ENCODE measurements at places on chromosomes 2 and 18.

DNA sequence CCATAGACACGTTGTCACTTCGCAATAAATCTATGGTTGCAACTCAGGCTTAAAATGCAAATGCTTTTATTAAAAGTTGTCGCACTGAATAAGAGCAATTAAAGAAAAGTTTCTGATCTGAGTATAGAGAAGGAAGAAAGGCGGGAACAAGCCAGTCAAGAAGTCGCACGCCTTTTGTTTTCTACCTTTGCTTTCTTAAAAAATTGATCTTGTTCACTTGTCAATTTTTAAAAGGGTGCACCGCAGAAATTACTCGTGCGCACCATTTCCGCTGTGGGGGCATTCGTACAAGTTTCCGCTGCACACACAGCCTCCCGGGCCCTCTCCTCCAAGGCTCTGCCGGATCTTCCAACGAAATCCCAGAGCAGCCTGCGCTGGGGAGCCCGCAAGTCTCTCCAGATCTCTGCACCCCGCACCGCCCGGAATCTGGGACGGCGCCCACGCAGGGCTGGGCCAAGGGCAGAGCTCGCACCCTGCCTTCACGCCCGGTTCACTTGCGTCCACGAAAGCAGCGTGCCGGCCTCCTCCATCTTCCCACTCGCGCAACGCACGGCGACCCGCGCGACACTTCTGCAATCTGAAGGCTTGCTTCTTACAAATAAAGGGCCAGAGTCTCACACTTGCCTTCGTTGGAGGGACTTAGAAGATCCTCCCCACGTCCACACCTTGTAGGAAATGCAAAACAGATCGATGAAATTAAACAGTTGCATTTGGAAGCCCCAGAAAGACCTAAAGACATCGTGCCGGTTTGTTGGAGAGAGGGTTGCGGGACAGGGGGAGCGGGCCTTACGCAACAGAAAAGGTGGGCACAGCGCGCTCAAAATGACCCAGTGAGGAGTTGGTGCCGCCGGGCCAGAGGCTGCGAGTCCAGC is 2.6 kb upstream of the SALL3 start:
- no peak for DNase-seq

- DNase-seq, result no peak
These were observed 25.4 kb upstream of the ATP5MC3 start for GRCh38 chr2:175206866-175207265.

DNA sequence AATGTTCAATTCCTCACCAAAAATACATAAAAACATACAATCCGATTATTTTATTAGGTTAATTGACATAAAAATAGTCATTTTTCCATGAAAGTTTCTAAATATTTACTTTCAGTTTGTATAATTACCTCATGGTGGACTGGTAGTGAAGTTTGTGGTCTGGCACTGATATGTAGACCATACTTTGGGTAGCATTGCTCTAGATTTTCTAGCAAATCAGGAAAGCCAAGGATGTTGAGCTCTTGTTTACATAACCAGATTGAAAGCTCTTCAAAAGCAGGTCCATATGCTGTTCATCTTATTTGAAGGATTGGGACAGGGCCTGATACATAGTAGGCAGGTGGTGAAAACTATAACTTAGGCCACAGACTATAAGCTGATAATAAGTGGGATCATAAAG is 61.8 kb downstream of the COMMD1 start:
- no peak for DNase-seq

- no peak for DNase-seq
These were observed 44.9 kb upstream of the YWHAQ start for GRCh38 chr2:9675415-9676351.

DNA sequence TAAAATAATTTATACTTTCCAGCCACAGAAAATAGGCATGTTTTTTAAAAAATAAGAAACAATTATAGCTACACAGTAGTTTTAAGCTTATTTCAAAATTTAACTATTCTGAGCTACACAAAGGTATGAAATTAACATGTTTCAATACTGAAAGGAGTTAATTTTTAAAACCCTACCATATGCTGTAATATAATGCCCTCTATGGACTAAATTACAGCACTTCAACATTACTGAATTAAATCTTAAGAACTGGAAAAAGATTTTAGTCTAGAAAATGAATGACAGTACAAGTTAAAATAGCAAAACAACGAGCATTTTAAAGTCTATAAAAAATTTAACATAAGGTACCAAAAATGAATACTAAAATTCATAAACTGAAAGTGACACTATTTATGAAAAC is 36.3 kb downstream of the RTN4 start:
- DNase-seq, result peak; percentile 42

GRCh38 chr2:235170536-235171521 is 219.0 kb downstream of the SH3BP4 start:
- DNase-seq, result no peak

GRCh38 chr2:84897773-84898172 is 7.7 kb upstream of the TMSB10 start:
- DNase-seq, result no peak

DNA sequence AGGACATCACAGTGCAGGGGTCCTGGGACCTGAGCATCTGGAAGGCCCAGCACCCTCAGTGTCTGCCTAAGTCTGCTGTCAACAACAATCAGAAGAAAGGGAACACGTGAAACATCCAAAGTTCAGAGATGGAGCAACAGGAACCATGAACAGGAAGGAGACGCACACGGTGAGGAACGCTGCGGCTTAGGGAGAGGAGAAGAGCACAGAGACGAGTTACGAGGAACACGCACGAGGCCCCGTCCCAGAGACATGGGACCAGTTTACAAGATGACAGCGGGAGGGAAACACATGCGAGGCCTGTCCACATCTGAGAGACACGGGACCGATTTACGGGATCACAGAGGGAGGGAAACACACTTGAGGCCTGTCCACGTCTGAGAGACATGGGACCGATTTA is 2.9 kb upstream of the KCNG2 start:
- no peak for DNase-seq

DNA sequence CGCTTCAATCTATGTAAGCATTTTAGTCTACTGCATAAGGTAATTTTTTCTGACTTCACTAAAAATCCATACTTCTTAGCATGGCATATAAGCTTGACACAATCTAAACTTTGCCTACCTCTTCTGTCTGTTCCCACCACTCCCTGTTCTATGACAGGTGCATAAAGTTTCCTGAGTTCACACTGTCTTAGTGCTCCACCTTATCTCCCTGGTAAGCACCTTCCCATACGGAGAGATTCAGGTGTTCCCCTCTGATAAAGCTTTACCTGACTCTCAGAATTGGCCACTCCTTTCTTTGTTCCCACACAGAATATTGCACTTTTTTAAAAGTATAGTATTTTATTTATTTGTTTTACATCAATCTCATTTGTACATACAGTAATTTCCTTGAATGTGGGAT is 16.8 kb upstream of the ITGA4 start:
- DNase-seq, result no peak

DNA sequence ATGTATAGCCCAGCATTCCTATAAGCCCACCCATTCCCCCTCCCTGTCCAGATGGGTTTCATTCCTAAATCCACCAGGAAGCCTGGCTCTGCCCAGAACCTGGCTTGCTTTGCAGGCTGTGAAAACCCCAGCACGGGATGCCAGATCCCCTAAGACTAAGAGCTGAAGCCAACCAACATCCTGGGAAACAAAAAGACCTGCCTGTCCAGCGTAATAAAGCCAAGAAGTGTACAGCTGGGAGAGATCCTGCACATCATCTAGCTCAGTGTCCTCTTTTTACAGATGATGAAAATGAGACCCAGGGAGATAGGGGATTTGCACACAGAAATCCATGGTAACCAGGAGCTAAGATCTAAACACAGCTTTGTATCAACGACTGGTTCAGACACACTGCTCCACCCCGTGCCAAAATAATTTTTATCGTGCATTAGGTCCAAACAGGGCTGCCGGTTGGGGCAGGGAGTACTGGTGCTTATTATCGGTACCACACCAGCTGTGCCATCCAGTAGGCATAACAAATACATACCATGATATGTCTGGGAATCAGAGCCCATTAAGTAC is 2.9 kb downstream of the RND3 start:
- no peak for DNase-seq

GRCh38 chr2:162967811-162968210 is 129.2 kb upstream of the KCNH7 start:
- no peak for DNase-seq

DNA sequence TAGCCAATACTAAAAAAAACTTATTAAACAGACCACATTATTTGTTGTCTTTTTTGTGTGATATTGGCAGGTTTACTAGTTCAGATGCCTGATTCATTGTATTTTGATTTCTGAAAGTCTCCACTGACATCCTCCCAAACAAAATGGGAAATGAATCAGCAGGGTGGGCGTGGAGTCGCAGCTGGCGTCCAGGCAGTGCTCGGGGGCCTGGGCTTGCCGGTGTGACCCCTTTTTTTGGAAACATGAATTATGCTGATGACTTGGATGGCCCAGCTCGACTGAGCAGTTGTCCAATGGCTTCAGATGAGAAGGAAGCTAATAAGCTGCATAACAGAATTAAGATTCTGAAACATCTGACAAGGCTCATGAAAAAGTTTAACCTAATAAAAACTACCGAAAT is 1.7 kb upstream of the KCNG2 start:
- DNase-seq, result no peak

DNA sequence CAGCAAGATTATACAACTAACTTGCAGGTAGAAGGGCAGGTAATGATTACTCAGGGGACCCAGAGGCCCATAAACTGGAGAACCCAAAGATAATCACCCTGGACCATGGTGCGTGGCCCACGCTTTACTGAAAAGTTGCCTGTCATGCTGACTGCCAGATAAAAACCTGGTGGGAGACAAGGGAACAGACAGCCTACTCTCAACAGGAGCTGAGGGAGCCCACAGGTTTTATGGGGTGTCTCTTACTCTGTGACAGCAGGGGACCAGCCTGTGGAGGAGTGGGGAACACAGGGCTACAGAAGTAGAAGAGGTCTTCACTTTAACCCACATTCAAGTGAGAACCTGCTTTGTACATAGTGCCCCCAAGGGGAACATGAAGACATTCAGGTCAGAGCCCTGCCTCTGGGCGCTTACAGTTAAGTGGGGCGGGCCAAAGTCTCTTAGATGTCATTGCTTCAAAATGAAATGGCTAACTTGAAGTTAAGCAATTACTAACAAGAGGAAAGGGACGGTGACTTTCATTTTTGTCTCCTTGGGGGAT is 60.4 kb downstream of the DHRS9 start:
- no peak for DNase-seq

GRCh38 chr18:63142594-63143225 is 176.9 kb downstream of the BCL2 start:
- DNase-seq, result no peak

DNA sequence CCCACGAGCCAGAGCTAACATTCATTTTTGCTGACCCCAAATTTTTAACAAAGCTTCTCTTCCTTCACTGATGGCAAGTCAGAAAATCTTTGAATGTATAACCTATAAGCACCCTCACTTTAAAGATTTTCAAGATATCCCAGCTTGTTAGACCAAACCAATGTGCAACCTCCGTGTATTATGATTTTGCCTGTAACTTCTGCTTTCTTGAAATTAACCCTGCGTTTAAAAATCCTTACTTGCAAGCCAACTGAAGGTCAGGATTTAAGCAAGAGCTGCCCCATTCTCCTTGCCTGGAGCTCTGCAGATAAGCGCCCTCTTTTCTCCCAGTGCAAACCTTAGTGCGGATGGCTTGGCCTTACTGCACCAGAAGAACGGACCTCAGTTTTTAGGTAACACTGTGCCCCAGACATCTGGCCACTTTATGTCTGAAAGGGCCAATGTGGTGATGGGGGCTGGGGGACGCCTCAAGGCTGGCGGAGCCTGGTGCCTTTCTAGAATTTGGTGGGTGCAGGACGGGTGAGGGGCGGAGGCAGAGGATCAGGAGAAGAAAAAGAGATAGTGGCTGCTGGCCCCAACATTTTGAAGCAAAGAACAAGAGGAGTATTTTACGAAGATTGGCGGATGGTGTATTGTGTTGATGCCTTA is 805 bp upstream of the TNFRSF11A start:
- peak; percentile 66 for DNase-seq

DNA sequence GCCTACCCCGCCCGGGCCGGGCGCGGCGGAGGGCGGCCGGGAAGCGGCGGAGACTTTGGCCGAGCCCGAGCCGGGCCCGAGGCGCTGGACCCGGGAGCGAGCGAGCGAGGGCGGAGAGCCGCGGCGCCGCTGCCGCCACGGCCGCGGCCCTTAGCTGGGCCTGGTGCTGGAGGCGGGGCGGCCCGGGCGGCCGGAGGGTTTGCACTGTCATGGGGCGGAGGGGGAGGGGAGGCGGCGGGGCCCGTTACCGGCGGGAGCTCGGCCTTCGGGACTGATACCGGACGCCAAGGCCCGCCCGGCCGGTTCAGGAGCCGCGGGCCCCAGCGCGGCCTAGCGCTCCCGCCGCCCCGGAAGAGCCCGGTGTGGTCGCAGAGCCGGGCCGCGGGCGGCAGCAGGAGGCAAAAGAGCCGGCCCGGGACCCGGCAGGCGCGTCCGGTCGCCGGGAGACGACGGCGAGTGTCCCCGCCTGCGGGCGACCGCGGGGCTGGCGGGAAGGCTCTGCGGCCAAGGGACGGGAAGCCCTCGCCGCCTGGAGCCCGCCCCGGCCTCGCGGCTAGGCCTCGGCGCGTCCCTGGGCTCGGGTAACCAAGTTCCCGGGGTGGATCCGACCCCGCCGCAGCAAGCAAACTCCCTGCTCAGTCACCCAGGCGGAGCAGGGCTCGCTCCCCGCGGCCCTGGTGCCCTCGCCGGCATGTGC is 697 bp downstream of the KCMF1 start:
- DNase-seq, result peak; percentile 35

- DNase-seq, result no peak
These were observed 82.0 kb downstream of the PHLPP1 start for GRCh38 chr18:62797329-62797728.
